ENCODE measurements at places on chromosomes 12 and 14.

GRCh38 chr14:92844204-92844603 lies 50.1 kb downstream of the GOLGA5 start:
- DNase-seq: no peak

- no peak for DNase-seq
These were observed 27.8 kb downstream of the NOPCHAP1 start for GRCh38 chr12:105013892-105014291.

DNA sequence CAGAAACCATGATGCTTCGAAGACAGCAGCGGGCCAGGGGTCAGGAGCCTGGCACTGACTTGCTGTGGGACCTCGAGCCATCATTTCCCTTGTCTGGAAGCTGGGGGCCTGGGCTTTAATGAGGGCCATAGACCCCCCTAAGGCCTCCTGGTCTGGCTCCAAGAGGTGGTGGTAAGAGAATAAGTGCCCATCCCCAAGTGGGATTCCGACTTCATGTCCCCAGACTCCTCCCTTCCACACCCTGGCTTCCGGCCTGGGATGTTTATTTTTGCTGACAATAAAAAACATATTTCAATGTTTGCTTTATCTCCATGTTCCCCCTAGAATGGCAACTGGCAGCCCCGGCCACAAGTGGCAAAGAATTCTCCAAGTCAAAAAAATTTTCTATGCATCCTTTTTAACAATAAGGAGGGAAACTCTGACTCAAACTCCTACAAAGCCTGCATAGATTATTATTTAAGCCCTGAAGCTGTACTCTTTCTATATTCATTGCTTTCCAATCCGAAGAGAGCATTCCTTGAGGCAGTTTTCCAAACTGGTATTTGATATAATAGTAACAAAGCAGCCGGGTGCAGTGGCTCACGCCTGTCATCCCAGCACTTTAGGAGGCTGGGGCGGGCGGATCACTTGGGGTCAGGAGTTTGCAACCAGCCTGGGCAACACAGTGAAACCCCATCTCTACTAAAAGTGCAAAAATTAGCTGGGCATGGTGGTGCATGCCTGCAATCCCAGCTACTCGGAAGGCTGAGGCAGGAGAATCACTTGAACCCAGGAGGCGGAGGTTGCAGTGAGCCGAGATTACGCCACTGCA lies 84.0 kb downstream of the ITPK1 start:
- DNase-seq: no peak

DNA sequence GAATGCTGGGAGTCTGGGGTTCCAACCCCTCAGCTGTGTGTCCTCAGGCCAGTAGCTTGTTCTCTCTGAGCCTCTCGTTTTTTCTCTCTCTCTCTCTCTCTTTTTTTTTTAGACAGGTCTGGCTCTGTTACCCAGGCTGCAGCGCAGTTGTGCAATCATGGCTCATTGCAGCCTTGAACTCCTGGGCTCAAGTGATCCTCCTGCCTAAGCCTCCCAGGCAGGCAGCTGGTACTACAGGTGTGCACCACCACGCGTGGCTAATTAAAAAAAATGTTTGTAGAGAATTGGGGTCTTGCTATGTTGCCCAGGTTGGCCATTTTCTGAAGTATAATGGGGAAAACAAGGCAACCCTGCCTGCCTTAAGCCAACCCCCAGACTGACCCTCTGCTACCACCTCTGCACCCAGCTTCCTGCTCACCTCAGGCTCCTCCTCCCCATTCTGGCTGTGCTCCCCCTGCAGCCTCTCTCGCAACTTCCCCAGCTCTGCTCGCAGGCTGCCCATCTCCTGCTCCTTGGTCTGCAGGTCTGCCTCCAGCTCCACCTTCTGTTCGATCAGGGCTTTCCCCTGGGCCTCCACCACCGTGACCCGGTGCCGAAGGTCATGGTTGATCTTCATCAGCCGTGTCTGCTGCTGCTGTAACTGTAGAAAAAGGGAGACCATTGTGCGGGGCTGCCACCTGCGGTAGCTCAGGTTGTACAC lies 35.2 kb downstream of the RILPL1 start:
- DNase-seq: no peak

GRCh38 chr12:64696080-64696741 lies 63.0 kb downstream of the GNS start:
- no peak for DNase-seq

- DNase-seq: no peak
These were observed 48.8 kb upstream of the CORO1C start for GRCh38 chr12:108779998-108780688.

- DNase-seq: no peak
These were observed 34.3 kb upstream of the UNC79 start for GRCh38 chr14:93396456-93396855.

All from NCI-H1417 treated with DMSO at 0.1 percent for 48 hours (cell line).